NAMALWA (cell line): ENCODE measurements at places on chromosomes 16 and 17.

DNA sequence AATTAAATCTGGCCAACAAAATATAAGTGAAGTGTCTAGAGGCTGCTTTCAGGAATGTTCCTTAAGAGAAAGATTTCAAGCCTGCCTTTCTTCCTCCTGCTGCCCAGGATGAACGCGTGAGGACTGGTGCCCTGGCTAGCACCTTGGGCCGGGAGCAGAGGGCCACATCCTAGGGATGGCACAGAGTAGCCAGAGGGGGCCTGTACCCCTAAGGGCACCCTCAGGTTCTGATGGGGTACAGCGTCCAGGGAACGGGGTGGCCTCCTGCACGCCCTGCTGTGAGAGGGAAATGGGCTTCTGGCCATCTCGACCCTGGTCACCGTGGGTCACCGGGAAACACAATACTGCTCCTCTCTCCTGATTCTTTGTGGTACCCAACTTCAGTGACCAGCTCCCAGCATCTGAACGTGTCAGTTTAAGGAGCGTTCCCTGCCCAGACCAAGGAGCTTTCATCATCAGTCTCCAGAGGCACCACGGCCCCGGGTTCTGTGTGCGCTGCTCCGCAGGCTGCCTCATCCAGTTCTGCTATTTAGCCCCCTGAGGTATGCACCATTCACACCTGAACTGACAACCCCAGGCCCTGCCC lies 40.3 kb downstream of the MAP1LC3B start:
- DNase-seq = no peak

GRCh38 chr16:71282943-71283342 lies 6.3 kb downstream of the CMTR2 start:
- DNase-seq = no peak

- no peak for DNase-seq
These were observed 23.8 kb upstream of the LCMT1 start for GRCh38 chr16:25087761-25088160.

DNA sequence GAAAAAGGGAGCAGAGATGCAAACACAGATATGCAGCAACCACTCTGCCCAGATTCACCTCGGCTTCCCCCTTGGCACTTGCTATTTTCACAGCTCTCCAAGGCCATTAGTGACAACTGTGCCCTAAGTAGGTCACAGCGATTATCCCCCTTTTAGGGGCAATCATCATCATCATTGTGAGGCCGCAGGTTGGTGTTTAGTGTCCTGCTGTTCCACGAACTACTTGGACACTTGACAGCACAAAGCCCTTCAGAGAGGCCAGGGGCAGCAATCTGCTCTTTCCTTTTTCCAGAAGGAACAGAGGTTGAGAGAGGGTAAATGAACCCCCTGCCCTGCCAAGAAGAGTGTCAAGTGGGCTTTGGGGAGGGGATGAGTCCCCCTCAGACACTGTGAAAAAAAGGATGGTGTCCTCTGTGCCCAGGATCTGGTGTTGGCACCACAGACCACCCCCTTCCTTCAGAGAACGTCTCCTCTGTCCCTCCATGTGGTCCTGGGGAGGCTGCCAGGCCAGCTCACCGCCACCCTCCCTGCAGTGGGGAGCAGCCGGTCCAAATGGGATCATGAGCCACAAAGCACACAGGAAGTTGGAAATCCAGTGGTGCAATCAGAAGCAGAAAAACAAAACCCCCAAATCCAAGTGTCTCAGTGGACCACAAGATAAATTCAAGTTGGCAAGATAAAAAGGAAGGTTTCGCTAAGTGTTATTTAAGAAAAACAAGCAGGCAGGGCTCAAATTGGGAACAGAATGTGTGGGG lies 78.4 kb upstream of the MED9 start:
- DNase-seq = no peak

- DNase-seq = no peak
These were observed 53.8 kb upstream of the CACNG5 start for GRCh38 chr17:66781135-66781534.

- DNase-seq = no peak
These were observed at the start of gene GRIN2A for GRCh38 chr16:10182222-10183053. Gene GRIN2A (minus strand): TSS chr16:10182428. CDS start chr16:10180411, 2,017 bp downstream.

DNA sequence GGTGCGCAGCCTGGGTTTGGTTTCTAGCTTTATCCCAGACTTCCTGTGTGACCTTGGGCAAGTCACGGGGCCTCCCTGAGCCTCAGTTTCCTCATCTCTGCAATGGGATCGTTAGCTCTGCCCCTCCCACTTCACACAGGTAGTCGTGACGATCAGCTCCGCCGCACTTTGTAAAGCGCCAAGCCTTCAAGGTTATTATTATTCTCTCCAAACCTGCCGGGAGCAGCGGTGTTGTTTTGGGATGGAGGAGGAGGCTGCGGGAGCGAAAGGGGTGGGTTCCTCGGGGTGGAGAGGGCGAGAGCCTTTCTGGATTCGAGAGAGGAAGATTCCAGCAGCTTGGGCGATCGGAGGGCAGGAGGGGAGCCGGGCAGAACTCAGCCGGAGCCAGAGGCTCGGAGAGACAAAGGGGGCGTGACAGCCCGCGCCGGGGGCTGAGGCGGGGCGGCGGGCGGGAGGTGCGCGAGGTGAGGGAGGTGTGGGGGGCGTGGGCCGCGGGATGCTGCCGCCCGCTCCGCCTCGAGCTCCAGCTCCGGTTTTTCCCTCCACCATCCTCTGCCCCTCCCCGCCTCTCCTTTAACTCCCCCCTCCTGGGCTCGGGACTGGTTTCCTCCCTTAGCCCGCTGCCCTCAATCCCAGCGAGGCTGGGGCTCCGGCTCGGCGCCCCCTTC lies at the start of gene EFNB3:
EFNB3 (plus strand) TSS at position 602 of the 668 bp plus-strand sequence. CDS start 397 bp downstream, outside the sequence.
- no peak for DNase-seq

DNA sequence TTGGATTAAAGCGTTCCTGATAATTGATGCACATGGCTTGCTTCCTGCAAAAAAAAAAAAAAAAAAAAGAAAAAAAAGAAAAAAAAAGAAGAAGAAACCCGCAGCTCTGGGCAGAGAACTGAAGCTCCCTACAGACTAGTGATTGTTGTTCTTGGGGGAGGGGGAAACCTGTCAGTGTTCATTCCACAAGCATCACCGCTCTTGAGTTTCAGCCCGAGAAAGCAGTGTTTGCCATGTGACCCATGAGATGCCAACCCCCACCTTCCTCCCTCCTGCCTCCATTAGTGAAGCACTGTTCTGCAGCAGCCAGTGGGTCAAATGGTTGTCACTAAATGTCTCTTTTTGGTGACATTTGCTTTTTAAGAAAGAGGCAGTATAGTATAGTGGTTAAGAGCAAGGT lies 1.7 kb downstream of the USP43 start:
- DNase-seq = no peak

DNA sequence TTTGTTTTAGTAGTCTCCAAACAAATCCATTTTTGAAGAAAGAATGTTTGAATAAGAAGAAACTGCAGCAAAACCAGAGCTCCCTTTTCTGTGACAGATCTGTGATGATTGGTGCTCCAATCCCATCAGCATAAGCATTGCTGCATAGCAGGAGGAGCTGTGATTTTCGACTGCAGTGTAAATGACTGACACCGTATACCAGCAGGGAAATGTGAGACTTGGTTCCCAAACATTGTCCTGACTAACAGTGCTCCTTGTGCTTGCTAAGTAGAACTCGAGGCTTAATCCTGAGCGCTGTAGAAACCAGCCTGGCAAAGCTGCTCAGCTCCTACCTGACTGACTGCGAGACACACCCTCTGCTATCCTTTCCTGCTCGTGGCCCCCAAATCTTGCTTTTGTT lies 57.2 kb downstream of the NUP93 start:
- no peak for DNase-seq

GRCh38 chr16:88010968-88011483 lies 59.8 kb downstream of the BANP start:
- no peak for DNase-seq

DNA sequence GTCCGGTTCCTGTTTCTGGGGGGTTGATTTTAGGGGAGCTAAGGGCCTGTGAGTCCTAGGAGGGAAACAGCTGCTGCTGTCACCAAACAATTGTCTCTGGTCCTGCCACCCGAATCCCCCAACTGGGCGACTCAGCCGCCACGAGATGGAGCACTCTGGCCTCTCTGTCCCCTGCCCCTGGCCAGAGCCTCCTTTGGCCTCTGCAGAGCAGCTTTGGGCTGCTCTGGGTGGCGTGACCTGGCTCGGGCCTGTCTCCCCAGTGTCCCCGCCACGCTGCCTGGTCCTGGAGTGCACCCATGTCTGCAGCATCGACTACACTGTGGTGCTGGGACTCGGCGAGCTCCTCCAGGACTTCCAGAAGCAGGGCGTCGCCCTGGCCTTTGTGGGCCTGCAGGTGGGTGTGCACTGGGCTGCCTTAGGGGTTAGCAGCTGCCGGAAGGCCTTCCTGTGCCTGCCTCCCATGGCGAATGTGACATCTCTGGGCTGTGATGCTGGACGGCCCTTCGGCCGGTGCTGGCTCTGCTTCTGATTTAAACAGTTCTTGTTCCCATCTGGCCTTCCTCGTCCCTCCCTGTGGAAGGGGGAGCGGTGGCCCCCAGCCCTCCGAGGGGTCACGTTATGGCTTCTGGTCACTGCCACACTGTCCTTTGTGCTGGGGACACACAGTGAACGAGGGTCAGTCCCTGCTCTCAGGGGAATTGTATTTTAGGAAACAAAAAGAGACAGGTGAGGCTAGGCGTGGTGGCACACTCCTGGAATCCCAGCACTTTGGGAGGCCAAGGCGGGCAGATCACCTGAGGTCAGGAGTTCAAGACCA lies 11.6 kb upstream of the RNF213 start:
- no peak for DNase-seq

- no peak for DNase-seq
These were observed 1.2 kb upstream of the TMEM204 start for GRCh38 chr16:1532081-1532760.

- peak; percentile 40 for DNase-seq
These were observed 615 bp upstream of the SREBF1 start for GRCh38 chr17:17837380-17837821.

DNA sequence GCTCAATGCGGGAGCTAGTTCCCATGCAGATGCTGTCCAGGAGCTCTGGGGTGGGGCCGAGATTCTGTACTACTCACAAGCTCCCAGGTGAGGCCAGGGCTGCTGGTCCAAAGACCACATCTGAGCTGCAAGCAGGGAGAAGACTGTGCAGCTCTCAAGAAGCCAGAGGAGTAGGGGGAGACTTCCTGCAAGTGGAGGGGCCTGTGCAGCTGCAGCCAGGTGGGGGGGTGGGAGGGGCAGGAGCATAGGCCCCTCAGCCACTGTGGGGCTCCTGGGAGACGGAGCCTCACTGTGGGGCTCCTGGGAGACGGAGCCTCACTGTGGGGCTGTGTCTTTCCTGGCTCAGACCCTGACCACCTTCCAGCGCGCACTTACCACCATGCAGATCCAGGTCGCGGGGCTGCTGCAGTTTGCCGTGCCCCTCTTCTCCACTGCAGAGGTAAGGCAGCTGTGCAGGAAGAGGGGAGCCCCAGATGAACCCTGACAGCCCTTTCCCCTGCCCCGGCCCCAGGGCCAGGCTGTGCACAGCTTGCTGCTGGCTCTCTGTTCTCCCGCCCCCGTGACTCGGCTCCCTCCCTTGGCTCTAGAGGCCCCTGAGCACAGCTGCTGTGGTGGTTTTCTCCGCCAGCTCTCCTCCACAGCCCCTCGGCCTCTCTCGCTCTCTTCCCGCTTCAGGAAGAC lies 24.3 kb upstream of the DNAI2 start:
- no peak for DNase-seq

DNA sequence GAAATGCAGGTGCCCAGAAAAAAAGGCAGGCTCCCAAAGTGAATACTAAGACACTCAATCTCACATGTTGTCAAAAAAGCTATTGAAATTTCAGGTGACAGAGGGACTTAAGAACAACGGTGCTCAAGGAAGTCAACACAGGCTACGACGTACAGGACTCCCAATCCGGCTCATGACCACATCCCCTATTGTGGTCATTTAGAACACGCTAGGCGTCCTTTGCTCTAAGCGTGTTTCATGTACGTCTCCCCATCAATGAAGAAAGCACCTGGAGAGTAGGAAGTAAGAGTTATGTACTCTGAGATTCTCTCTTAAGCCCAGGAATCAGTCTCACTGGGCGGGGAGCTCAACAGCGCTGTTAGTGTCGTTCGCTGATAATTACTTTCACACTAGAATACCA lies 94.1 kb downstream of the MRM3 start:
- DNase-seq = no peak

DNA sequence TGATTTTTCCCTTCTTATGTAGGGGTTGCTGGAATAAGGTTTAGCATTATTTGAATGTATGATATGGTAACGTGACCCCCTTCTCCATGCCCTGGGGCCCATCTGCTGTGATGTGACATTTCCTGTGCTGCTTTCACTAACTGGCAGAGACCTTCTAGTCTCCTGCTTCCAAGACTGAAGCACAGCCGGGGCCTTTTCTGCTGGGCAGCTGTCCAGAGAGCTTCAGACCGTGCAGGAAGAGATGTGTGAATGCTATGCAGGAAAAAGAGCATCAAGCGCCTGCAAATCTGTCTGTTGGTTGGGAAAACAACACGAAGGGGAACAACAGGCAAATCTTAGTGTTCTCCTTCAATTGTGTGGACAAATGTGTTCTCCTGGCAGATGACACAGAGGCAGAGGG lies 128.5 kb downstream of the SPACA3 start:
- DNase-seq = no peak

GRCh38 chr16:70391881-70392481 lies 45.3 kb downstream of the DDX19A start:
- DNase-seq = no peak

DNA sequence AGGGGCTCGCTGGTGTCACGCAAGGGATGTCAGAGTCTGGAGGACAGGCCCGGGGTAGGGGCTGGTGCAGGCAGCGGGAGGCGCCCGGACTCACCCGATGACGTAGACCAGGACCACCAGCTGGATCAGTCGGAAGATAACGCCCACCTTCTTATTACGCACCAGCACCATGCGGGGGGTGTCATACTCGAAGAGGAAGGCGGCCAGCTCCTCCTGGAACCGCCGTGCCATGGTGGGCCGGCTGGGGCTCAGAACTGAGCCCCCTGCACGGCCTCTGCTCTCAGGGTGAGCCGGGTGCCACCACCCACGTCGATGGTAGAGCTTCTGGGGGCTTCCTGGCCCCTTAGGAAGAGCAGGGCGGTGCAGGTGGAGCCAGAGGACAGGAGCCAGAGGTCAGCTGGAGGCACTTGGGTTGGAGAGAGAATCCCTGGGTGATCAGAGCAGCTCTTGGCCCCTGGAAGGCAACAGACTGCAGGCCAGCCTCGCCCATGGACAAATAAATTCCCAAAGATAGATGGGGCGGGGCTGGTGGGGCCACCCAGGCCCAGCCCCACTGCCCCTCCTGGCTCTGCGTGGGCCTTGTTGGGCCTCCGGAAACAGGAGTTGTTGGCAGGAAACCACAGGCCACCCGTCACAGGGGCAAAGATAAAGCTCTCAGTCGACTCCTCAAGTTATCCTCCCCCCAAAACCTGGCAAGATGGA lies at the start of gene P2RX1:
P2RX1 (minus strand) TSS at position 471 of the 702 bp plus-strand sequence; CDS start at position 231, 240 bp downstream.
- DNase-seq = no peak
